ENCODE measurements at places on chromosomes 7 and 10.

- no peak for DNase-seq
Observed at GRCh38 chr7:131720703-131721102, 164.3 kb upstream of the PODXL start.

DNA sequence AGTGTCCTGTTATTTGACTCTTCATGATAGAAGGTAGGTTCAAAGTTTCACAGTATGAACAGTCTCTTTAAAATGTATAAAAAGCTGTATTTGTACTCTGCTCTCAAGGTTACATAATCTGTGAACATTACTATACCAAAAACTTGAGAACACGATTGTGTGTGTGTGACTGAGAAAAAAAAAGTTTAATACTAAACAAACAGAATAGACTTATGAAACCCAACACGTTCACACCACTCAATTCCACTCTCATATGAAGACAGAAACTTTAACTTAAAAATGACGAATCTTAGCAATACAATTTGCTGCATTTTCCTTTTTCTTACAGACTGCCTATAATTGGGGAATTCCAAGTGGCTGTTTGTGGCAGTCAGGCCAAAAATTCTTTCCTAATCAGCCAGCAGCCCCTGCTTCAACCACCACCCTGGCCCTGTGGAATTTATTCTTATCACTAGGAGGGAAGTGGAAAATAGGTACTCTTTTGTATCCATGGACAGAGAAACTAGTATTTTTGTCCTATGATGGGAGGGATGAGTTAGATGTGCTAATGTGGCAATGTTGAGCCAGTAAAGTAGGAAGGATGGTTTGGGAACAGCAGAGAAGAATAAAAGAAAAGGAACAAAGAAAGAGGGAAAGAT lies 42.8 kb downstream of the MINDY3 start:
- DNase-seq = no peak

DNA sequence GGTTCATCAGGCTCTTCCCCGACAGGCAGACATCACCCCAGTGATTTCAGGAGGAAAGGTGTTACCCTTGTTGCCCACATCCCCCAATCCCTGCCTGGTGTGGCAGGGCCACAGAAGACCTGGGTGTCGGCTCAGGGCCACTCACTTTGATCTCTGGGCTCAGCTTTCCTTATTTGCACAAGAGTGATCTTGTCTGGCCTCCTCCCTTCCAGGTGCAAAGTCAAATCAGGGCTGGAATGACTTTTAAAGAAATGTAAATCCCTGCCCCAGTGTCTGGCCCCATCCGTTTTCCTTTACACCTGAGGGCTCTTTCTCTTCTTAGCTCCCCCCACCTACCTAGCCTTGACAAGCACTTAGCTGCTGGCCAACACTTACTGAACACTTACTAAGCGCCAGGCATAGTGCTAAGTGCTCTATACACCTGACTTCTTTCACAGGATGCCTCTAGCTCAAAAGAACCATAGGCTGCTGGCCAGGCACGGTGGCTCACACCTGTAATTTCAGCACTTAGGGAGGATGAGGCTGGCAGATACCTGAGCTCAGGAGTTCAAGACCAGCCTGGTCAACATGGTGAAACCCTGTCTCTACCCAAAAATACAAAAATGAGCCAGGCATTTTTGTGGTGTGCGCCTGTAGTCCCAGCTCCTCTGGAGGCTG lies 979 bp upstream of the NODAL start:
- no peak for DNase-seq

DNA sequence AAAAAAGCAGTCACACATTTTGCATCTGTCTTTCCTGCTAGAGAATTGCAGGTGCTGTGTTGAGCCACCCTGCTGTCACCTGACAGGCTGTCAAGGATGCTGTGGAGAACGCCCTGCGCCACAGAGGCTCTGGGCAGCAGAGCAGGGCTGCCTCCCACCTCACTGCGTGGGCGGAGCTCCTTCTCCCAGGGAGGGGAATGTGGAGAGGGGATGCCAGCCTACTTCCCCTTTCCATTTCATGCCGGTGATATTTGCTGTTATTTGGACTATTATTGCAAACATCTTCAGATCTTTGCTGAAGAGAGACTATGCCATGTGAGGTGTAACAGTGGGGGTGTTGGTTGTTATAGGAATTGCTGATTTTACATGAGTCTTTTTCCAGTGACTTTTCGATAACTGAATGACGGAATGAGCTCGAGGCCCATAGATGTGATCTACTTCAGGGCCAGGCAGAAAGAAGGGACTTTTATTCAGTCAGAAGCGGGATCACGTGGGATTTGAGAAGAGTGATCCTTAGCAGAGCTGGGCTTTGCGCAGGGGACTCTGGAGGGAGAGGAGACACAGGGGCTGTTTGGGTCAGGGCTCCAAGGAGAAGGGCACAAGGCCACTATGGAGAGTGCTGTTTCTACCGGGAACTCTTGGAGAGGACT lies 13.6 kb upstream of the PRKAG2 start:
- no peak for DNase-seq

- no peak for DNase-seq
Observed at GRCh38 chr7:90227259-90227658, 15.7 kb downstream of the STEAP2 start.

GRCh38 chr7:116511552-116512519 lies 12.3 kb downstream of the CAV2 start:
- DNase-seq = no peak

Data from HAP-1 (cell line).